Central memory CD8-positive, alpha-beta T cell (primary cell): ENCODE measurements at places on chromosomes 12 and 14.

- no peak for DNase-seq
Observed at GRCh38 chr14:71536015-71536740, 396.1 kb upstream of the RGS6 start.

- DNase-seq, result no peak
Observed at GRCh38 chr14:29085546-29085945, 319.0 kb downstream of the FOXG1 start.

GRCh38 chr14:90276646-90277367, 20.5 kb downstream of the PSMC1 start:
- DNase-seq, result no peak

DNA sequence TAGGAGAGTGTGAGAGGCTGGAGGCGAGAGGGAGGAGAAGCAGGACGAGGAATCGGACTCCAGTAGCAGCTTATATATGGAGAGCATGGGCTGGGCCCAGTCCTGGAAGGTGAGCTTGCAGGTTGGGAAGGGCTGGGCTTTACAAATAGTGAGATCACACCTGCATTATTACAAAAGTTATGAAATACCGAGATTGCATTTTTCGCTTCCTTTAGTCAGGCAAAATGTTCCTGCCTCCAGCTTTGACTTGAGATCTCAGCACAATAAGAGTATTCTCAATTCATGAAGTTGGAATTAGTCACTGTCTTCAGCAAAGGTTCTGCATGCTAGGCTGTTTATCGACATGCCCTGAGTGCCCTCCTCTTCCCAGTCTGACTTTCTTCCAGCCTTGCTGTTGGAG, at the start of gene KRT6B:
Gene KRT6B, minus strand, starts transcription at position 46 of the 400 bp plus-strand sequence. CDS start 68 bp downstream, outside the sequence.
- DNase-seq, result no peak

GRCh38 chr12:19431407-19432308, 7.6 kb upstream of the AEBP2 start:
- no peak for DNase-seq

DNA sequence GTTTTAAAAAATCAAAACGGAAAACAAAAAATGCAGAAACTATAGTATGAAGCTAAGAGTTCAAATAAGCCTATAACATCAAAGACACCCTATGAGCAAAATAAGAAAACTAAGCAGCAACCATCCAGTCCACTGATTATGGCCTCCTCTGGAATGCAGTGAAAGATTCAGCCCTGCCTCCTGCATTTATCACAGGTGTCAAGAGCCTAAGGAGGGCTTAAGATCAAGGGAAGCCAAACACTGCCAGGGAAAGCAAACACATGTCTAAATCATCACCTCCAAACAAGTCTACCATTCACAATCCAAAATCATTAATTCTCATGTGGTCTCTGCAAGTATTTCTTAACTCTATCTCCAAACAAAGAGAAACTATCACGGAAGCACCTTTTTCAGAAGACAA, 28.4 kb downstream of the SARNP start:
- DNase-seq, result no peak

DNA sequence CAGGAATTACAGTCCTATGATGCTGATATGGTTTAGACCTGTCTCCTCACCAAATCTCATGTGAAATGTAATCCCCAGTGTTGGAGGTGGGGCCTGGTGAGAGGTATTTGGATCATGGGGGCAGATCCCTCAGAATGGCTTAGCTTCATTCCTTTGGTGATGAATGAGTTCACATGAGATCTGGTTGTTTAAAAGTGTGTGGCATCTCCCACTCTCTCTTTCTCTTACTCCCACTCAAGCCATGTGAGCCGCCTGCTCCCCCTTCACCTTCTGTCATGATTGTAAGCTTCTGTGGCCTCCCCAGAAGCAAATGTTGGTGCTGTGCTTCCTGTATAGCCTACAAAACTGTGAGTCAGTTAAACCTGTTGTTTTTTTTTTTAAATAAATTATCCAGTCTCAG, 89.4 kb upstream of the ARHGAP5 start:
- DNase-seq, result no peak

DNA sequence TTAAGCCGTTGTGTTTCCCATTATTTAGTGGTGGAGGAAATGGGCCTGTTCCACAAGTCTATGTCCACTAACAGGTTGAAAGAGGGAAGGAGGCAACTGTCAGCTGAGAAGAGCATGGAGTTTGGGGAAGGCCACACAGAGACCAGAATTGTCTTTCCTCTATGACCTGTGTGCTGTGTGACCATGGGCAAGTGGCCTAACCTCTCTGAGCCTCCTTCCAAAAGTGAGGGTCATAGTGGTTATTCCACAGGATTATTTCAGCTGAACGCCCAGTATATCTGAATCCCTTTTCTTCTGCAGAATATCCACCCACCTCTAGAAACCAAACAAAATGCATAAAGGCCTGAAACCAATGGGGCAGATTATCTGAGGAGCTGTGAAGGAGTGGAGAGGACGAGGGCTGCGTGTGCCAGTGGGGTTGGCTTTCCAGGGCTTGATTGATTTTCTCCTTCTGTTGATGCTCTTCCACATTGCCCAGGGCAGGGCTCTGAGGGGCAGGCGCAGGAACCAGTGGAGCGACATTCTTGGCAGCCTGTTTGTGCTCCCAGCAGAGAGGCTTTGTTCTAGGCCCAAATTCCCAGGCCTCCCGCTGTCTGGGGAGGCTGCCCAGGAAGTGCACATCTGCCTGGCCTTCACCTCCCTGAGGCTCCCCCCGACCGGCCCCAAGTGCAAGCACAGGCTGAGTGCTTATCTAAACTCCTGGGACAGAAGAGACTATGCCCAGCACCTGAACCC, 452.7 kb downstream of the BCL11B start:
- no peak for DNase-seq

- DNase-seq, result no peak
Observed at GRCh38 chr12:43052441-43052840, 462.9 kb upstream of the PRICKLE1 start.

- DNase-seq, result no peak
Observed at GRCh38 chr12:31523306-31523705, 67.6 kb downstream of the DENND5B start.

- no peak for DNase-seq
Observed at GRCh38 chr12:102343361-102344121, 136.8 kb downstream of the IGF1 start.

- peak; percentile 78 for DNase-seq
Observed at GRCh38 chr12:6335451-6336078, 6.3 kb downstream of the TNFRSF1A start.

DNA sequence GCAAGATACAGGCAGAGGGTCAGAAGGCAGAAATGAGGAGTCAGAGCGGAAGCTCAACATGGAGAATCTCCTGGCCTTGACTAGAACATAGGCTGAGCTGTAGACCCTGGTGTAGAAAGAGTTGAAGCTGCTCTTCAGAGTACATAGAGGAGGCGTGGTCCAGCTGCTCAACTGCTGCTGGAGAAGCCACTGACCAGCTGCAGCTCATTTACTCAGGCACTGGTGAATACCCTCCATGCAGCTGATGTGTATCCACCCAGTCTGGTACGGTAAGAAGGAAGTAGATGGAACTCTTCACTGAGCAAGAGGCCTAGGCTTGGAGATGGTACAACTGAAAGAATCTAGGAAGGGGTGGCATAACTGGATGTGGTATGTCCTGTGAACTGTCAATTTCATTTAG, 148.8 kb upstream of the DHRS4 start:
- DNase-seq, result no peak
